ENCODE measurements at places on chromosomes 3 and 15.
A peak's percentile ranks its signal among the peaks of the same experiment; 100 is the strongest.

- DNase-seq, result no peak
Observed at GRCh38 chr3:75906555-75907112, 121.3 kb upstream of the ZNF717 start.

DNA sequence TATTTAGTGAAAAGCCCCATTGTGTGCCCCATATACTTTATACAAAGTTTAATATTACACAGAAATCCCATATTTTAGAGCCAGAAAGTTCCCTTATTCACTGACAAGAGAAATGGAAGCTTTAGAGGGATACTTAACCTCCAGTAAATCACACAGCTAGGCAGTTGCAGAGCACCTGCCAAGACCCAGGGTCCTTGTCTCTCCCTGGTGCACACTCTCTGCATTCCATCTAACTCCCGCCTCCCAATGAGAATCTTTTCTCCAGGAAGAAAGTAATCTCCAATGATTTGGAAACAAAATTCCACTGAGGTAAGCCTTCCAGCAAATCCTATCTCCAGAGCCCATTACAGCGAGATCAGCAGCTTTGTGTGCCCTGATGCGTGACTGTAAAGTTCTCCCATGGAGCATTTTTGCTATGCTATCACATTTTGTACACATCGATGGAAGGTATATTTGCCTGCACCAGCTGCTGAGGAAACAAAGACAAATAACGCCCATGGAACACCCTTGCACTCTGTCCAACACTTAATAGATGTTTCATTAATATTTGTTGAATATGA is 41.4 kb downstream of the ULK4 start:
- no peak for DNase-seq

GRCh38 chr3:155026999-155027591 is 53.0 kb upstream of the MME start:
- DNase-seq, result no peak

- DNase-seq, result no peak
Observed at GRCh38 chr3:88595026-88595425, 445.3 kb downstream of the C3orf38 start.

GRCh38 chr15:53675832-53676231 is 83.6 kb downstream of the WDR72 start:
- no peak for DNase-seq

GRCh38 chr15:44710236-44711095 is 657 bp downstream of the PATL2 start:
- DNase-seq, result peak; percentile 51

GRCh38 chr3:146975476-146975875 is 370.3 kb upstream of the PLSCR5 start:
- DNase-seq, result no peak

DNA sequence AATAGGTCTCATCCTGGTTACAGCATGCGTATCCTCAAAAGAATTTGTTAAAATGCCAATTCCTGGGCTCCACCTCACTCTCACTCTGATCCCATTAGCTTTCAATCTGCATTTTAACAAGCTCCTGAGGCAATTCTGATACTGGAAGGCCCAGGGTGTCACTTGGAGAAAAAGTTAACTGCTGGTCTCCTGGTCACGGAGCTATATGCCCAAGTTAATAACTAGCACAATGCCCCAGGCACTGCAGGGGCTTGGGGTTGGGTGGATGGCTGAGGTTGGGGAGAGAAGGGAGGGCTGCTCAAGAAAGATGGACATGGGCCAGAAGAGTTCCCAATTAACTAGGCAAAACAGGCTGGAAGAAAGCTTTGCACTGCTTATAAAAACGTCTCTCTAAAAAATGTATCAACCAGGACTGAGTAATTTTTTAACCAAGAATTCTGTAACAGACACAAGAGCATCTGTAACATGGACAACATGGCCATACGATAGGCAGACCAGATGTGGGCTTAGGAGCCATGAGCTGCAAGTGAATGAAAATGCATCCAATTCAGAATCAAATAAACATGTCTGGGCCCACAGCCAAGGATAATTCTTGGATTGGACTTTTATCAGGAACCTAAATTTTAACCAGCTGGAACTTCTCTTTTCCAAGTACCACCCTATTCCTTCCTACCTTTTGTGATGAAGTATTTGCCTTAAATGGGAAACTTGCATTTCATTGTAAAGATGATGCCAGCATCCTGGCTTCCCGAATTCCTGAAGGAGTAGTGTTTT is 4.2 kb downstream of the IL17RD start:
- DNase-seq, result no peak

- no peak for DNase-seq
Observed at GRCh38 chr3:116940719-116941118, 231.1 kb downstream of the TUSC7 start.

- no peak for DNase-seq
Observed at GRCh38 chr15:41631880-41632470, 28.2 kb upstream of the MGA start.

DNA sequence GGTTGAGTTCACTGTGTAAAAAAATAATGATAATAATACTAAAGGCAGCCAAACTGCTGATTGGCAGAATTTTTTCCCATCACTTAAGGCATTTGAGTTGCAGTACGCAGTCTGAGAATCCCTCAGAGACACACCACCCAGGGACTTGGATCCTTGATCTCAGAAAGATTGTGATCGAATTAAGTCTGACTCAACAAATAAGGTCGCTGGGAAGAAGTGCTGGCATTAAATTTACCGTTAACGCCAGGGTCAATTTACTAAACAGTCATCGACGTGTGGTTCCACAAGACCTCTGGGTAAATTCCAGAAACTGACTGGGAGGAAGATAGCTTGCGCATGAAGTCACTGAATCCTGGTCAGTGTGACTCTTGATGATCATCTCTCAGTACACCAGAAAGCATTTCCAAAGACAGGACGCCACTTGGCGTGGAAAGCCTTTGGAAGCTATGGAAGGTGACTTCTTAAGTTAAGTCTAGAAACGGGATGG is 48.3 kb upstream of the CGNL1 start:
- no peak for DNase-seq

DNA sequence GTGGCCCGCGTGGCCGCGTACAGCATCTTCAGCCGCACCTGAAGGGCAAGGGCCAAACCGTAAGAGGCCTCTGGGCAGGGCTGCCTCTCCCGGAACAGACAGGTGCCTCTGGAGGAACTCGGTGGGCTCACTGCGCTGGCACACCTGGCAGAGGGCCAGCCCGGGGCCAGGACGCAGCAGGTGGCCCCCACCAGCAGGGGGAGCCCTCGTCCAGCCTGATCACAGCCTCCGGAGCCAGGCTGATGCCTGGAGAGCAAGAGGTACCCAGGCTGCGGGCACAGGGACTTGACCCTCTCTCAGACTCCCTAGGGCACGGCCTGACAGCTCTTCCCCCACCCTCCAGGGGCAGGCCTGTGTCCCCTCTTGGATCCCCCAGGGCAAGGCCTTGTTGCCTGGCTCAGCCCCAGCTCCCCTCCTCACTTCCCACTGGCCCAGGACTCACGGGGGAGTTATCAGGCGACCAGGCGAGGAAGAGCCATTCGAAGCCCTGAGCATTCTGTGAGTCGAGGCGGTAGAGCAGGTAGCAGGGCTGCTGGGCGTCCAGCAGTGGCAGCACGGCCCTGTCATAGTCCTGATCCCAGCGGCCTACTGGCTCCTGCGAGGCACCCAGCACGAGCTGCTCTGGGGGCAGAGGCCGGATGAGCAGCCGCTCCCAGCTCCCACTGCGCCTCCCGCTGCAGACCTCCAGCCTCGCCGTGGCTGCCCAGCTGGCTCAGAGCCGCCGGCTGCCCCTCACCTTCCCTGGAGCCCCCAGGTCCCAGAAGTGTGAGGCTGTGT is 6.2 kb upstream of the TLR9 start:
- DNase-seq, result peak; percentile 81

- no peak for DNase-seq
Observed at GRCh38 chr3:23439080-23439479, 236.0 kb downstream of the UBE2E2 start.

GRCh38 chr3:52286777-52287110 is 884 bp upstream of the GLYCTK start:
- no peak for DNase-seq

DNA sequence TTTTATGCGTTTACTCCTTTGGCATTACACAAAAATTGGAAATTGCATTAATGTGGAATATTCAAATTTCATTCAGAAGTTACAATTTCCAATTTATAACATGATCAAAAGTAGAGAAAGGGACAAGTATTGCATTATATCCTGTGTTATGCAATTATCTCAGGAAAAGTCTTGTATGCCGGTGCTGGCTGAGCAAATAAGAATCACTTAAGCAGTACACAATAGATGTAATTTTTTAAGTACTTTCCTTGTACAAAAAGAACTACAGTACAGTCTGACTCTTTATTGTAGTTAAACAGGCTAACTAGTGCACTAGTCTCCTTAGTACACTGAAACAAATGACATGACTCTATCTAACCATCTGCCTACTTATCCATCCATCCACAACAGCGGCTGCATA is 493.2 kb upstream of the KCNMB2 start:
- no peak for DNase-seq

GRCh38 chr3:178623666-178624255 is 87.5 kb downstream of the KCNMB2 start:
- DNase-seq, result no peak

GRCh38 chr3:88440701-88441100 is 290.9 kb downstream of the C3orf38 start:
- DNase-seq, result no peak

DNA sequence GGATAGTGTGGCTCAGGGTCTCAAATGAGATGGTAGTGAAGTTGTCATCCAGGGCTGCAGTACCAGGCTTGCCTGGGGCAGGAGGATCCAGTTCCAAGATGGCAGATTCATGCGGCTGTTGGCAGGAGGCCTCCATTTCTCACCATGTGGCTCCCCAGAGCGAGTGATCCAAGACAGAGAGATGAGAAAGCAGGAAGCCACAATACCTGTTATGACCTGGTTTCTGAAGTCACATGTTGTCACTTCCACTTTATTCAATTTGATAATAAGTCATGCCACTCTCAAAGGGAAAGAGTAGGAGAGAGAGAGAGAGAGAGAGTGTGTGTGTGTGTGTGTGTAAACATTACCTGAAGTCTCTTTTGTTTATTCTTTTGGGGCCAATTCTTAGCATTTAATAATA is 30.1 kb downstream of the TMOD2 start:
- no peak for DNase-seq

DNA sequence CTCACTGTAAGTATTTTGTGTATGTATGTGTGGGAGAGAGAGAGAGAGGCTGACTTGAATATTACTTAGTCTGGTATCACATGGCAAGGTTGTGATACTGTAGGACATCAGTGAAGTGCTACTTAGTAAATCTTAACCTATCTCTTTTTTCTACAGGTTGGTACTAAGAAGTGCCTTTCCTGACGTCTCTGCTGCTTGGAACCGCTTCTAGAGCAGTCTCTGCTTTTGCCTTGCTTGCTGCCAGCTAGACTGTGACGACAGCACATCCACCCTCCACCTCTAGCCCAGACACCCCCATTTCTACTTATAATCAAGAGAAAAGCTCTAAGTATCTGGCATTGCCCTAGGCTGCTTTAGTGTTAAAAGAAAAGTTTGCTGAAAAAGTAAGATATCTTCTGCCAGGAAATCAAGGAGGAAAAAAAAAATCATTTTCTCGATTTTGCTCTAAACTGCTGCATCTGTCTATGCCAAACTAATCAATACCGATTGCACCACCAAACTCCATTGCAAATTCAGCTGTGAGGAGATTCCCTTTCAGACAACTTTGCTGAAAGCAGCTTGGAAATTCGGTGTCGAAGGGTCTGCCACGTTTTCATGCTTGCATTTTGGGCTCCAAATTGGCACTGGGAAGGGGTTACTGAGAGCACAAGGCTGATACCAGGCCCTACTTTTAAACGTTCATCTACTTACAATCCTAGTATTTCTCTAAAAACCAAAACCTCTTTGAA is 30.7 kb downstream of the MBNL1 start:
- no peak for DNase-seq

DNA sequence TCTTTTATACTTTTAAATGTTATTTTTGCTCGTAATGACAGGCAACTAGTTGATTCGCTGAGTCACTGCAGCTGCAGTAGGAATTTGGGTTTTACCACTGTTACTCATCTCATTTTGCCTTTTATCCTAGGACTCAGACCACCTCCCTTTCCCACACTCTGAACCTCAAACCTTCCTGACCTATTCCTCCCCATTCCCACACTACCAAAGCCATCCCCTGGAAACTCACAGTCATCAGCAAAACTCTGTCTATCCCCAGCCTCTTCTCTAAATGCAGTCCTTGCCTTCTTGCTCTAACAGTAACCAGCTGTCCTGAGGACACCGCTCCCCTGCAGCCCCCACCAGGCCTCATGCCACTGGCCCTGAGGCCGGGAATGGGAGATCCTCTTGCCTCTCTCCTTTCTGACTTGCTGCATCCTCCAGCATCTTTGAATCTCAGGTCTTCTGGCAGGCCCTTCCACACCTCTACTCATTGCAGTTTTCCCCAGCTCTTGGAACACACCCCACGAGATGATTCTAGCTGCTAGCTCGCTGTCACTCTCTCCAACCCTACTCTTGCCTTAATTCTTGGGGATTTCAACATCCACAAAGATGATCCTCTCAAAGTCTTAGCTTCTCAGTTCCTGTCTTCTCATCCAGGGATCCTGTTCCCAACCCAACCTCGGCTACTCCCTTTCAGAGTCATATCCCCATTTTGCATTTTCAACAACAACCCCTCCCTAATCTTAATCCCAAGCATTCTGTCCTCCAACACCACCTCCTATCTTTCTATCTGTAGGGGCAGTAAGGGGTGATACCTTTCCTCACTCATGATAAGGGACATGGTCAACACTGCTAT is 55.9 kb upstream of the C3orf80 start:
- no peak for DNase-seq

GRCh38 chr3:102037209-102037608 is 187.9 kb downstream of the NFKBIZ start:
- DNase-seq, result no peak
